ENCODE measurements at places on chromosomes 4 and X.

GRCh38 chrX:15418707-15419181 is 34.5 kb upstream of the VEGFD start:
- DNase-seq: peak; percentile 35

DNA sequence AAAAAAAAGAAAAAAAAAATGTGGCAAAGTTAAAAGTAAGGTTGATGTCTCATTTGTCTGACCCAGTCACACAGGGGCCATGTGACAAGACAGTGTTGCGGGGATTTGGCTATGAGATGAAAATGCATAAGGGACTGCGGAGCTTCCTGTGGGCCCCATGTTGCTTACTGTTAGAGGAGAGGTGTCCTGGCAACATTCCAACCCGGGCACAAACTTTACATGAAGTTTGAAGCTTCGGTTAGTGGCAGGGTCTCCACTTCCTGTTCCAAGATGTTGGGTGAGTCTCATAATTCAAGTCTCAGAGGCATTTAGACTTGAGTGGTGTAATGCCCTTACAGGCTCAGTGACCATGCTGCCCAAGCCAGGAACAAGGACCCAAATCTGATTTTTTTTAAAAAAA is 111.3 kb downstream of the MAML3 start:
- no peak for DNase-seq

DNA sequence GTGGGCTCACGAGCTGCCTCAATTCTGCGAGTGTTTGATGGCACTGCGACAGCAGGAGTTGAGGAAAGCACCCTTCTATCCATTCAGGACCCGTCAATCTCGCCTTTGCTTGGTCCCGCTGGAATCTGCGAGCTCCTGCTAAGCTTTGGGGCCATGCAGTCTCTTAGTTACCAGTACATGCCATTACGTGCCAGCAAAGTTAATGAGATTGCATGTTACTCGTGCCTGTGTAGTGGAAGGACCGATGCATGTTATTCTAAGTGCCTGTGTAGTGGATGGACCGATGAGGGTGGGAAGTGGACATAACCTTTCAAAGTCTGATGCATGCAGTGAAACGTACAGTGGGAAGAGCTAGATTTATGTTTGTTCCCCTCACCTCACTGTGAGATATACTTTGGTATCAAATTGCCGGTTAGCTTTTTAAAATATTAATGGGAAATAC is 569 bp downstream of the RPS3A start:
- DNase-seq: peak; percentile 28

- DNase-seq: peak; percentile 53
Measured at GRCh38 chrX:74232859-74233258, 71.1 kb upstream of the ZCCHC13 start.

GRCh38 chr4:175947117-175947722 is 118.4 kb upstream of the WDR17 start:
- DNase-seq: peak; percentile 26

- no peak for DNase-seq
Measured at GRCh38 chr4:10460313-10461047, 3.3 kb upstream of the ZNF518B start.

DNA sequence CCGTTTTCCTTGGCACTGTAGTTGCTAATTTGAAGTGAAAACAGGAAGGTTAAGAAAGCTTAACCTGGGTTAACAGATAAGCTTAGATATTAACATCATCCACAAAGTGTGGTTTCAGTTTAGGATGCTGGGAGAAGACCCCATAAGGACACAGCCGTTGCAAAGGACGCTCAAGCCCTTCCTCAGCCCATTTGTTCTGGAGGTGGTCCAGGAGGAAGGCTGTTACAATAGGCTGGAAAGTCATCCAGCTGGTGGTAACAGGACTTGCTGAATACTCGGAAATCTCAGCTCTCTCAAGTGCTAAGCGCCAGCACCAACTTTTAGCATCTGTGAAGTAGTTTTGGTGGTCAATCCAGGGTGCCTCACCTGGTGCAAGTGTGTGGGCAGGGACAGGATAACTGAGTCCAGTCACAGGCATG is 14.2 kb downstream of the CHST7 start:
- no peak for DNase-seq

- DNase-seq: no peak
Measured at GRCh38 chr4:128840711-128841318, 31.3 kb downstream of the JADE1 start.

DNA sequence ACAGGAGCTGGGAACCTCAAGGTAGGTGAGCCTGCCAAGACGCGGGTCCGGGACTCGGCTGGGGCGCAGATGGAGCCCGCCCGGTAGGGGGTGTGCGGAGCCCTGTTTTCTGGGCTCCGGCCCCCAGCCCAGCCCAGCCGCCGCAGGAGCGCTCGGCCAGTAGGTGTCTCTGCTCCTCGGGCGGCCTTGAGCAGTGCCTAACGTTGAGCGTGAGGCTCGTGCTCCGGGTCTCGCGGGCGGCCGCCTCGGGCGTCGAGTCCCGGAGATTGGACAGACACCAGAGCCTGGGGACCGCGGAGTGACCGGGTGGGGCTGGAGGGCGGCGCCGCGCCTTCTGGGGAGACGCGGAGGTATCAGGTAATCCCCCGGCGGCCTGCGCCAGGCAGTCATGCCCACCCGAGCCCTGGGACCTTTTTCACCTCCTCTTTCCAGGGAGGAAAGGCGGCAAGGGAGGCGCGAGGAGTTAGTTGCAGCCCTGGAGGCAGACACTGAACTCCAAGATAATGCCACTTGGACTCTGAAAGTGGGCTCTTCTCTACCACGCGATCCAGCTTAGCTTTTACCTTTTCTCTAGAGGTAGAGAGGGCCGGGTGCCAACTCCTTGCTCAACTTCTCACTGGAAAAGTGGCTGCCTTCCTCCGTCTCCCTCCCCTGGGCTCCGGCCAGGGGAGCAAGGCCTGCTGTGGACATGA is 14.5 kb upstream of the FGG start:
- DNase-seq: peak; percentile 60

DNA sequence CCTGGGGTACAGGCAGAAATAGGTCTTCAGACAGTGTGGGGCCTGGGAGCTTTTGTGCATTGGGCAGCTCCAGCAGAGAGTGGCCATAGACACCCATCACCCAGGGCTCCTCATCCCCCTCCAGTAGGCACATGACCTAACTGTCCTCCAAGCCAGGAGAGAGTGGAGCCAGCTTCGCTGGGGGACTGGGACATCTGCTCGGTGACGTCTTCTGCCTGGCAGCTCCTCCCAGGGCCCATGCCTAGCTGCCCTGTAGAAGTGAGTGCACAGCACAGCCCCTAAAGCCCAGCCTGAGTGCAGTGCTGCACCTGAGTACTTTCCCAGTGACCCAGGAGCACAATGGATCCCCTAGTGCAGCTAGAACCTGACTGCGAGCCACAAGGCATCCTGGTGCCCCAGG is 279.7 kb upstream of the SLC7A11 start:
- no peak for DNase-seq

GRCh38 chr4:149719806-149720205 is 95.8 kb downstream of the IQCM start:
- no peak for DNase-seq

DNA sequence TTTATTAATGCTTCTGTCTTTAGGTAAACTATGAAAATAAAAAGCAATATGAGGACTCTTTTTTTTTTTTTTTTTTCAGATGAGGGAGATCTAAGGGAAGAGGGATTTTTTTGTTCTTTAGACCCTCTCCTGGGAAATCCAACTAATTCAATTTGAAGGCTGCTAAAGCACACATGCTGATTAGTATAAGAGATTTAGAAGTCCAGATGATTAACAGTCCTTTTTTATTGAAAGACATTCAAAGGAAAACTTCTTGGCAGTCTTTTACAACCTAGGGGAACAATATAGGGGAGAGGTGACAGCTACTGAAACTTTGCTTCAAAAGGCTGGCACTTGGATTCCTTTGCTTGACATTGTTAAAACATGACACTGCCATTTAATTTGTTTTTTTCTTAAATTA is 602.5 kb downstream of the RAPGEF2 start:
- DNase-seq: no peak

DNA sequence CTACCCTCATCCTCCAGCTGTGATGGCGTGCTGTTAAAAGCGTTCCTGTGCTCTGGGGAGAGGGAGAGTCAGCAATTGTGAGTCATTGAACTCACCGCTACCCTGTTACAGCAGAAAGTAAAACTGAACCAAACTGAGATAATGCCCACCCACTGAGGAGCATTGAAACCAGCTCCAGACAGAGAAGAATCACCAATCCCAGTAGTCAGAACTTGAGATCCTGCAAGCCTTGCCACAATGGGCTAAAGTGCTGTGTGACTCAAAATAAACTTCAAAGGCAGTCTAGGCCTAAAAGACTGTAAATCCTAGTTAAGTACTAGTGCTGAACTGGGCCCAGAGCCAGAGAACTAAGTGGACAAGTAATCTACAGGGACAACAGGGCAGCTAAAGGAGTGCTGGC is 1394.2 kb upstream of the DIAPH2 start:
- DNase-seq: no peak

DNA sequence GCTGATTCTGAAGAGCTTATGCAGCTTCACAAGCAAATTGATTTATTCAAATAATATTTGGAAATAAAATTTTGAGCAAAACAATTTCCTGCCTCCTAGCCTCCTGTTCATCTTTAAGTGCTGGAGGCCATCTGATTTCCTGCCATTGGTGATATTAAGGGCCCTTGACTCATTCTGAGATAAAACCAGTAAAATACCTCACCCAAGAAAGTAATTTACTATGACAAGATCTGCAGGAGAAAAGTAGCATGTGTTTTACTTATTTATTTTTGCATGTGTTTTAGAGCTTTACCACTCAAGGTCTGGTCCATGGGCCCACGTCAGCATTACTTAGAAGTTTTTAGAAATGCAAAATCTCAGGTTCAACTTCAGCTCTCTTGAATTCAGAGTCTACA is 67.7 kb downstream of the DCLK2 start:
- DNase-seq: peak; percentile 50

- no peak for DNase-seq
Measured at GRCh38 chr4:8461086-8461485, 20.5 kb downstream of the TRMT44 start.

DNA sequence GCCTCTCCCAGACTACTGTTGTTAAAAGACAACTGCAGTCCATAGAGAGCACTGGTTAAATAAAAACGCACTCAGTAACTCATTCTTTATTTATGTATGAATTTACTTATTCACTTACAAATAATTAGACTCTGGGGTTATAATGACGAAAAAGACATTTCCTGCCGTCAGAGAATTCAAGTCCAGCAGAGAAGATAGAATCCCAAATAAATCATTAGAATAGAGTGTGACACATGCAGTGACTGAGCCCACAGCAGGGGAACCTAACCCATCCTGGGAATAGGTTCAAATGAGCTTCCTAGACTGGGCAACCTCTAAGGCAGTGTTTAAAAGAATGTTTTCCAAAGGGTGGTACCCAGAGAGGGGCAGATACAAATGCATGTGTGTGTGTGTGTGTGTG is 53.9 kb downstream of the FGFBP1 start:
- DNase-seq: peak; percentile 21

- DNase-seq: no peak
Measured at GRCh38 chrX:111355523-111356115, 56.4 kb downstream of the DCX start.

DNA sequence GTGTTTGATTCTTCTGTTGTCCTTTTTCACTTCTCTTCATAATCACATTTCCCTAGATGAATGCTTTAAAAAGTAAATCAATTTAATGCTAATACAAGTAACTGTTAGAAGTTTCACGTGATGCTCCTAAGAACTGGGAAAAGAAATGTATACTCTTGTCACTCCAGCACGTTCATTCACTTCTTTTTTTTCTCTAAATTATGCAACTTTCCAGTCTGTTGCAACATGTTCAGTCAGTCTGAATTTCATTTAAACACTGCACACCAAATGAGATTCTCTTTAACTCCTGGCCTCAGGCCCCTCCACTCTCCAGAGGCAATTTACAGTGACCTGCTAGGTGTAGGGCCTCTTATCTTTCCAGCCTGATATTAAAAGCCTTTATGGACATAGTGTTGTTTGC is 321.9 kb downstream of the HS3ST1 start:
- no peak for DNase-seq

DNA sequence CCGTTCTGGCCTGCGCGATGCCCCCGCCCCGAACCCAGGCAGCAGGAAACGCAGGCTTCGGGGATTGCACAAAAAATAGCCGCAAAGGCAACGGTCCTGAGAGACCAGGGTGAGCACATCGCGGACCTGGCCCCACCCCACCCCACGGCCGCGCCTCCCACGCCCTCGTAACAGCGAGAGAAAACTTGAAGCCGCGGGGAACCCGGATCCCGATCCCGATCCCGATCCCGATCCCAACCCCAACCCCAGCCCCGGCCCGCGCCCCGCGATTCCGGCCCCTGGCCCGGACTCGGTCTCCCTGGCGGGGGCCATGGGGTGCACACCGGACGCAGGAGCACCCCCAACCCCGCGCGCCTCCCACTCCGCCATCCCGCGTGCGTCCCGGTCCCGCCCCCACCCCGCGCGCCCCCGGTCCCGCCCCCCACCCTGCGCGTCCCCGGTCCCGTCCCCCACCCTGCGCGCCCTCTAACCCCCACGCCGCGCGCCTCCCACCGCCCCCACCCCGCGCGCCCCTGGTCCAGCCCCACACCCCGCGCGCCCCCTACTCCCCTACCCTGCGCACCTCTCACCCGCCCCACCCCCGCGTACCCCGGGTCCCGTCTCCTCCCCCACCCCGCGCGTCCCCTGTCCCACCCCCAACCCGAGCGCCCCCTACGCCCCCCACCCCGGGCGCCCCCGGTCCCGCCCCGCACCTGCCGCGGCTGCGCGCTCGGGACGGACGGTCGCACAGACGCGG is 29.0 kb downstream of the NOP14 start:
- peak; percentile 26 for DNase-seq

DNA sequence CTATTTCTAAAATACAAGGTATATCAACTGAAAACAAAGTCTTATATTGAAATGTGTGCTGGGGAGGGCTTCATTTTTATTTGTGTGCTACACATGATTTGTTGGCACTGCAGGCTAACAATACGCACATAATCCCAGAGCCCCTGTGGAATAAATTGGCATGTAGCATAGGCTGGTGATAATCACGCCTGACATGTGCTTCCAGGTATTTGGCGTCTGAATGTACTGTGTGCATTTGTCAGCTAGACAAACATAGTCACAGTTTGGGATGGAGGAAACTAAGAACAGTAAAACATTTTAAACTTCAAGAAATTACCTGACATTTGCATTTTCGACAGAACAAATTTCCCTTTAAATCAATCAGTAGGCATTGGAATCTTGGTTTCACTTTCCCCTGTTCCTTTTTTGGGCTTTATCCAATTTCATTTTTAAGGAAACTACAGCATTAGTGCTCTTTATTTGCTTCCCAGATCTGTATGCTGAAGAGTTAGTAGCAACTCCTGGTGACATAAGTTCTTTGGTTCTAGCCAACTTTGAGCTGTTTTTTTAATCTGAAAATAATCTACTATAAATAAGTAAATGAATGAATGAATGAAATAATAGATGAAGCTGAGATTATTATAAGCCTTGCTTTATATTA is 472.3 kb downstream of the PDHA2 start:
- DNase-seq: no peak

GRCh38 chr4:10171055-10171454 is 54.5 kb upstream of the WDR1 start:
- DNase-seq: no peak

DNA sequence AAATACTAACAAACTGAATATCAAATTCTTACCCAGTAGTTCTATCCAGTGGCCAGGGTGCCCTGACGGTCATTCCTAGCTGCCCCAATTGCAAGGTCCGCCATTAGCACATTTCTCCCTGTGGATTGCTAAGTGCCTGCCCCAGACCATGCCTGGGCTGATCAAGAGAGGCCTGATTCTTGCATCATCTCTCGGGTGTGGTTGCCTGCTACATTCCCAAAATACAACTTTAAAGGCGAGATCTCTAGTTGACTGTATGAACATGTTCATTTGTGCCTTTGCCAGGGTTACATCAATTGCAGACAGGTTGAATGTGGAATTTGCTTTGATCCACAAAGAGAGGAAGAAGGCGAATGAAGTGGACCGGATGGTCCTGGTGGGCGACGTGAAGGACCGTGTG is 28.0 kb downstream of the PRPS2 start:
- no peak for DNase-seq

All from fibroblast of skin of right biceps (primary cell).